Mesothelial cell of epicardium (in vitro differentiated cells): ENCODE measurements at places on chromosomes 12 and 14.
A peak's percentile ranks its signal among the peaks of the same experiment; 100 is the strongest.

DNA sequence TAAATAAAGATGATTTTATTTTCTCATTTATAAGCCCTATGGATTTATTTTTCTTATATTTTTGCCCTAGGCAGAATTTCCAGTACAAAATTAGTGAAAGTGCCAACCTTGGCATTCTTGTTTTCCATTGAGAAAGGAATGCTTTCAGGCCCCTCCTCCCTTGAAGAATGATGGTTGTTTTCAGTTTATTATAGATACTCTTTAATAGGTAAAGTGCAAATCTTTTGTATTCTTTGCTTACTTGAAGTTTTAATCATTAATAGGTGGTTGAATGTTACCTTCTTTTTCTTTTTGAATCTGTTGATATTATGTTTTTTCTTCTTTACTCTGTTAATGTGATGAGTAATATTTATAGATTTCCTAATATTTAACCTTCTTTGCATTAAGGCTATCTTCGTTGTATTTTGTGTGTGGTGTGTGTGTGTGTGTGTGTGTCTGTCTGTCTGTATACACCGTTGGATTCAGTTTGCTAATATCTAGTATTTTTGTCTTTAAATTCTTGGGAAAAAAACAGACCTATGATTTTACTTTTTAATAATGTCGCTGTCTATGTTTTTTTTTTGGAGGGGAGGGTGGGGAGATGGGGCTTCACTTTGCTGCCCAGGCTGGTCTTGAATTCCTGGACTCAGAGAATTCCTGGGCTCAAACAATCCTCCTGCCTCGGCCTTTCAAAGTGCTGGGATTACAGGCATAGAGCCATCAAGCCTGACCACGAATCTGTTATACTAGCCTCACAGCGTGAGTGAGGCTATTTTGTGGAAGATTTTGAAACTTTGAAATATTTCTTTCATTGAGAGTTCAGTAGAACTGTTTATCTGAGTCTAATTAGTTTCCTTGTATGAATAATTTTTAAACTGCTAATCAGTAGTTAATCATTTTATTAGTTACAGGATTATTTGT is 13.5 kb downstream of the SRGAP1 start:
- no peak for DNase-seq

GRCh38 chr12:65500091-65500900 is 221.8 kb downstream of the MSRB3 start:
- DNase-seq, result no peak

GRCh38 chr14:106564058-106564643 is 1037.8 kb downstream of the TMEM121 start:
- DNase-seq, result no peak

DNA sequence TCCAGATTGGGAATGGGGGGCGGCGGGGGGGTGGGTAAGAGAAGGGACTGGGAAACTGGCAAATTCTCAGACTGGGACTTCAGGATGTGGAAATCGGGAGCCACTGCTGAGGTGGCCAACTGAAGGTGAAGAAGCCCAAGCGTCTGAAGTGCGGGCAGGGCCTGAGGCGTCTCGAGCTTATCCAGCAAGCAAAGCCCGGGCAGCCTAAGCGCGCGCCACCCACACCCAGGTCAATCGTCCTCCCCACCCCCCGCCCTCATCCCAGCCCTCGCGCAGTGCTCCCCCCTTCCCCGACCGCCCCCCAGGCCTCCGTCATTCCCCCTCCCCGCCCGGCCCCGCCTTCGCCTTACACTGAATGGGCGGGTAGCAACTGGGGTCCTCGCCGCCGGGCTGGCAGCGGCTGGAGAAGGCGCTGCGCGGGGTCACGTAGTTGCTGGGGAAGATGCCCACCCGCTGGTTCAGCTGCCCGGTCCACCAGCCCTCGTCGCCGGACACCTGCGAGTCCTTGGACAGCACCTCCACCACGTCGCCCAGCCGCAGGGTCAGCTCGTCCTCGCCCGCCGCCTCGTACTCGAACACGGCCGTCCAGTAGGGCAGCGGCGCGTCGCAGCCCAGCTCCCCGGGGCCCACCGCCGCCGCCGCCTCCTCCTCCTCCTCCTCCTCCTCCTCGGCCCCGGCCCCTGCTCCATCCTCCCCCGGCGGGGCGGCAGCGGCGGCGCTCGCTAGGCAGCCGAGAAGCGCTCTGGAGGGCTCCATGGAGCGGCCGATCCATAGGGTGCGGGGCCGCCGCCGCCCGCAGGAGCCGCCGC is 693 bp downstream of the MAP3K9 start:
- peak; percentile 40 for DNase-seq

- DNase-seq, result no peak
Observed at GRCh38 chr12:7666595-7666994, 887 bp upstream of the APOBEC1 start.

- DNase-seq, result no peak
Observed at GRCh38 chr12:46831335-46832129, 5.7 kb upstream of the SLC38A4 start.

- no peak for DNase-seq
Observed at GRCh38 chr12:117680312-117680711, 288.5 kb downstream of the KSR2 start.

DNA sequence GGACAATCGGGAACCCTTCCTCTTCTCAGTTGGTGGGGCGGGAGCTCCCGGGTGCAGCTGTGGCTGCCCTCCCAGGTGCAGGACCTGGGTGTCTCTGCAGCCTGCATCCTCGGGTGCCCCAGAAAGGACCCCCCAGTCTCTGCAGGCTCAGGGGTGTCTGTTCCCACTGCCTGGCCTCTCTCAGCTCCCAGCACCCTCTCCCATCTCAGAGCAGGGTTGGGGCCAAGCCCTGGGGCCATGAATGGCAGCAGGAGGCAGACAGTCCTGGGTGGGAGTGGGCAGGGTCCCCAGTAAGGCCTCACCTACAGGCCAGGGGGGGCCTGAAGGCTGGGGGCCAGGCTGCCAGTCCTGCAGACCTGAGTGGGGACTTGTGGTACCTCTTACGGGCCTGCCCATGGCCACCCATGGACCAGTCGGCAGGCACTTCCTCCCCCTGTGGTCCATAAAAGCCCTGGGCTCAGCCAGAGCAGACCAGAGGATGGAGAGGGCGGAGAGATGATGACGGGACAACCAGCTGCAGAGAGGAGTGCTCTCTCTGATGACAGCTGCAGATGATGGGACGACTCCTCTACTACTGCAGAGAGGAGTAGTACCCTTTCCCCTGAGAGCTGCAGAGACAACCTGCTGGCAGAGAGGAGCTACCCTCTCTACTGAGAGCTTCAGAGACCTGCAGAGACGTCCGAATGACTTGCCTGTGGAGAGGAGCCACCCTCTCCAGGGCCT is 26.6 kb downstream of the TCHP start:
- DNase-seq, result no peak

DNA sequence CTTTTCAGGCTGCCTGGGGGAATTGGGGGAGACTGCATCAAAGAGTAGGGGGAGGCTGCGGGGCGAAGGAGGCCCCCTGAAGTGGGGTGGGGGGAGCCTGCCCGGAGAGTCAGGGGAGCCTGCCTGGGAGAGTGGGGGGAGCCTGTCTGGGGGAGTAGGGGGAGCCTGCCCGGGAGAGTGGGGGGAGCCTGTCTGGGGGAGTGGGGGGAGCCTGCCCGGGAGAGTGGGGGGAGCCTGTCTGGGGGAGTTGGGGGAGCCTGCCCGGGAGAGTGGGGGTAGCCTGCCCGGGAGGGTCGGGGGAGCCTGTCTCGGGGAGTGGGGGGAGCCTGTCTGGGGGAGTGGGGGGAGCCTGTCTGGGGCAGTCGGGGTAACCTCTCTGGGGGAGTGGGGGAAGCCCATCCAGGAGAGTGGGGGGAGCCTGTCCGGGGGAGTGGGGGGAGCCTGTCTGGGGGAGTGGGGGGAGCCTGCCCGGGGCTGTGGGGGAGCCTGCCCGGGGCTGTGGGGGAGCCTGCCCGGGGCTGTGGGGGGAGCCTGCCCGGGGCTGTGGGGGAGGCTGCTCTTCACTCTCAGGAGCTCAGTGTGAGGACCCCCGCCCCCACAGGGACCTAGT is 6.5 kb upstream of the DEGS2 start:
- DNase-seq, result no peak

DNA sequence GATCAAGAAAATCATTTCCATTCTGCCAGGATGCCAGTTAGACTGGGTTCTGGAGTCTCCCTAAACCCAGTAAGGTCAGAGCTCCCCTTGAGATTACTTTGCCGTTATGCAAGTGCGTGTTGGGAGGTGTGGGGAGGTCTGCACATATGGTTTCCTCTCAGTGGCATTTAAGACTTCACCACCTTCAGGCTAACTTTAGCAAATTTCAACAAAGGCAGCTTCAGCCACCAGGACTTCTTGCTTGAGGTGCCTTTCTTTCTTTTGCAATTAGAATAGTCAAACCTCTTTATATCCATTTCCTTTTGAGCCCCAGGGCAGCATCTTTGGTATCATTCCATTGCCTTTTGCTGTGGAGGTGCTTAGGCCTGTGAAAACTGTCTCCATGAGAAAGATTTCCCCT is 117.2 kb upstream of the CCND2 start:
- no peak for DNase-seq

DNA sequence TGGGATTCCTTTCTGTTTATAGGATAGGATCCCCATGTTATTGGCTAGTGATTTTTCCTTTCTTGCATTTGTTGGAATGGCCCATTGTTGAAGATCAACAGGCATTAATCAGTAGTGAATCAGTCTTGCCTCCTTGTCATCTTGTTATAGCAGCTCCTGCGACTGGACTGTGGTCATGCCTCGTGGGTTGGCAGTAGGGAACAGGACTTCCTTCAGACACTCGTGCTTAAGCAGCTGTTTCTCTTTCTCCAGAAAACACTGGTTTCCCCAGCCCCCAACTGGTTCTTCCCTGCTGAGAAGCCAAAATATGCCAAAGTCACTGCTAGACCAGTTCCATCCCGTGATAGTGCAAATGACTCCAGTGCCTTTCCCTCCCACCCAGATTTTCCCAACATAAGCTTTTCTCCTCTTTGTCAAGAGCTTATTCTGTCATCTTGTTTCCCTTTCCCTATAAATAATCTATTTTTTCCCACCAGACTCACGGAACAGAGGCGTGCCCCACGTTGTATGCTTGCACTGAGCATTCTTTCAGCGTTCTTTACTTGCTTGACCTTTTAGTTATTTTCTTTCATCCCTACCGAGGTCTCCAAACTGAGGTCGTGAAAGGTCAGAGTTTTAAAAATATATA is 83.5 kb downstream of the SAMD4A start:
- no peak for DNase-seq

DNA sequence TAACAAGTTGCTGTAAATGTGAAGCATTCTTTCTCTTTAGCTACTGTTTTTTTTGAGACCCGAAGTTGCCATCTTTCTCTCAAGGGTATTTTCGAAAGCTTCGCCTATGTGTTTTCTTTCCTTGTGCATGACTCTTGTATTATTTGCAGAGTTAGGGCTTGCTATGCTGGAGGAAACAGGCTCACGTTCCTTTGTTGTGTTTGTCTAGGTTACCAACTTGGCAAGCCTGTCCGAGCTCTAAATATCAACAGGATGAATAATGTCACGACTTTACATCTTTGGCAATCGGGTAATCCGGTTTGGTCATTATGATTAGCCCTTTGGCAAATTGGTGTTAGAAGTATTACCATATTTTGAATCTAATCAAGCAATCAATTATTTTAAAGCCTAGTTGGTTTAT is 15.9 kb upstream of the ATP6V0A2 start:
- no peak for DNase-seq

GRCh38 chr12:87756111-87756510 is 273.1 kb downstream of the C12orf50 start:
- no peak for DNase-seq

DNA sequence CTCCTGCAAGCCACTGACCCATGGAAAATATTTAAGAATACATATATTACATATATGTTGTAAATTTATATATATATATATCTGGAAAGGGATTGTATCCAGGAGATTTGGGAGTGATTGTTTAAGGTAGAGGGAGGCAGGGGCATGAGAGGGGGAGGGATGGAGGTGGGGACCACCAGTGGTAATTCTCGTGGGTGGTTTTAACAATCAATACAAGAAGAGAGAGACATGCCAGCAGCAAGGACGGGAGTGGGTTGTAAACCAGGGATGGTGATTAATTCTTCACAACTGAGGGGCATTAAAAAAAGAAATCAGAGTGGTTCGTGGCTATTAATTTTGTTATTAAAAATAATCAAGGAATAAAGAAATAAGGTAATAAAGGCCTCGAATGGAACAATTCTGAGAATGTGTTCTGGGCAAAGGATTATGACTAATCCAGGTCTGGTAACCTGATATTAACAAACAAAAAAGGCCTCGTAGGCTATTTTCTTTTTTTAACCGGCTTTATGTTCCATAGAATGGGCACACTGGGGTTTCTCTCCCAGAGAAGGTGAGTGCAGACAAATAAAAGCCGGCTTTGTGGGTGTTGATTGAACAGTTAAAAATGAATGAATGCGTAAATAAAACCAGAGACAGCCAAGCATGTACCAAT is 8.3 kb upstream of the RTL1 start:
- DNase-seq, result no peak

- DNase-seq, result no peak
Observed at GRCh38 chr12:28770322-28770721, 378.8 kb upstream of the FAR2 start.

GRCh38 chr14:35391388-35391710 is 13.2 kb downstream of the NFKBIA start:
- DNase-seq, result no peak

GRCh38 chr12:47758834-47759690 is at the start of gene RAPGEF3:
TSS of gene RAPGEF3 (minus strand) at chr12:47758880. CDS start at chr12:47758556, 324 bp downstream.
- DNase-seq, result peak; percentile 62

DNA sequence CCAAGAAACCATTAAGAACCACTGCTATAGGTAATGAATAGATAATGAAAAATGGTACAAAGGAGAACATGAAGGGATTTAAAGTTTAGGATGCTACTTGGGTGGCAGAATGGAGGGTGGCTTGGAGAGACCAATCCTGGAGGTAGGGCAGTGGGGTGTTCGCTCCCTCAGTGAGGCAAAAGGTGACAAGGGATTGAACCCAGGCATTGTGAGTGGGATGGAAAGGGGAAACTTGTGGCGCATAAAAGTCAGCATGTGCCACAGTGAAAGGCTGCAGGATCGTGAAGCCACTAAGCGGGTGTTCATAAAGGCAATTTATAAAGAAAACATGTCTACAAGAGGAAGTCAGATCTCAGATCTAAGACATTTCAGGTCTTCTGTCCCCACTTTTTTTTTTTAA is 76.7 kb upstream of the SLC38A2 start:
- DNase-seq, result no peak

DNA sequence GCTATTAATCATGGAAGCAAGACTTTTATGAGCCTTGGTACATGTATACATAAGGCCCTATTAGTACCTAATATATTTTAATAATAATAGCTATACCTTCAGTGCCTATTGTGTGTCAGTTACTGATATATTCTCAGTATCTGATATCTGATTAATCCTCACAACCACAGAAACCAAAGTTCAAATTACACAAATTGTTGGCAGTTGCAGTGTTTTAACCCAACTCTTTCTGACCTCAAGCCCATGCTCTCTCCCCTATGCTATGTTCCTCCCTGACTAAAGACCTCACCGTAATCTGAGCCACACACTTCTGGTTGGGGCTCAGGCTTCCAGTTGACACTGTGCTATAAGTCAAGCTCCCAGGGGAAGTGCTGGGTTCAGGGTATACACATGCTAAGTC is 214.4 kb downstream of the SPTSSA start:
- no peak for DNase-seq

- DNase-seq, result no peak
Observed at GRCh38 chr14:22801716-22802115, 13.5 kb downstream of the SLC7A7 start.

GRCh38 chr12:99722690-99723486 is 75.3 kb downstream of the GARIN6 start:
- DNase-seq, result no peak
